ENCODE measurements at places on chromosomes 7 and 10.

- no peak for DNase-seq
Measured at GRCh38 chr7:142248166-142249160, 9.4 kb downstream of the PRSS58 start.

GRCh38 chr10:124339119-124340032 lies 79.3 kb downstream of the OAT start:
- no peak for DNase-seq

- DNase-seq, result peak; percentile 81
Measured at GRCh38 chr7:156764016-156764669, 123.6 kb downstream of the RNF32 start.

- DNase-seq, result peak; percentile 71
Measured at GRCh38 chr10:92848441-92849233, at the start of gene EXOC6. Gene EXOC6, plus strand, starts transcription at chr10:92848520. Its CDS starts 14 bp downstream, at chr10:92848534.

DNA sequence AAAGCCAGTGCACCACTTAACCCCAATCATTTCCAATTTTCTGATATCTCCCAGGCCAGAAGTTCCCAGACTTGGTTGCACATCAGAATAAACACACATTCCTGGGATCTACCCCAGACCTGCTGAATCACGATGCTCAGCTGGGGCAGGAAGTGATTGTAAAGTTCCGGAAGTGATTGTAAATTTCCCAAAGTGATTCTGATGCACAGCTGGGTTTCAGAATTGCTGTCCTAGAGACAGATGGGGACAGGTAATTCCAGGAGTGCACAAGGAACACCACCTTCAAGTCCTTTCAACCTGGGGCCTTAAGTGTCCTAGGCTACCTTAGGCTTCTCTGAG lies 104.2 kb upstream of the EEPD1 start:
- DNase-seq, result no peak

DNA sequence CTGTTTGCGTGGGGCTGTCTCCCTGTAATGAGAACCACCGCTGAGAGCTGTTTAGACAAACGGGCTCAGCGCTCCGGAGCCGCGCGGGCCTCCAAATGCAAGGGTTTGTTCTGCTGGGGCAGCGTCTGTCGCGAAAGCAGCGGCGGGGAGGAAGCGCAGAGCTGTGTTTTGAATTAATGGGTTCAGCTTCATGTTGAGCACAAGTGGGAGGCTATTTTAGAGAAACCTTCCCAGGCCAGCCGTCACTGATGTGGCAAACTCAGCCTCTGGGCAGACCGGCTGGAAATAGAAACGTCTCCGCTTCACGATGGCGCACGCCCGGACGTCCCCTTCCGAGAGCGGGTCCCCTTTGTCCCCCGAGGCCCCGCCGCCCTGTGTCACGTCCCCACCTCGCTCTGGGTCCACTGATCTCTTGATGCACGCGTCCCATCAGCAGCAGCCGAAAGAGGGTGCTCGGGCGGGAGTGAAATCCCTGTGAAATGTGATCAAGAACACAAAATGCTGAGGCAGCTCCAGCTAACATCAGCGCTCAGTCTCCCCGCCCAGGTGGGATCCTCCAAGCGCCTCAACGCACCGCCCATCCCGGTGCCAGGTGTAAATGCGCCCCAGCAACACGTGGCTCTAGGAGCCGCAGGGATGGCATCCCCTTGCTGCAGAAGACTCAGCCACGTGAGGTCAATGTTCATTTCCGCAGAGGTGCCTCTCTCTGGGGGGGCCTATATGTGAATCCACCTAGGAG lies 44.9 kb downstream of the BAMBI start:
- DNase-seq, result peak; percentile 37

DNA sequence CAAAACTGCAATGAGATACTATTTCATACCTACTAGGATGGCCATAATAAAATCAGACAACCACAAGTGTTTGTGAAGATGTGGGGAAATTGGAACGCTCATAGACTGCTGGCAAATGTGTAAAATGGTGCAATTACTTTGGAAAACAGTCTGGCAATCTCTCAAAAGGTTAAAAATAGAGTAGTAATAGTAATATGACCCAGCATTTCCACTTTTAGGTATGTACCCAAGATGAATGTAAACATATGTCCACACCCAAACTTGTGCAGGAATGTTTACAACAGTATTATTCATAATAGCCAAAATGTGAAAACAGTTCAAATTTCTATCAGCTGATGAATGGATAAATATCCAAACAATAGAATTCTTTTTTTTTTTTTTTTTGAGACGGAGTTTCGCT lies 731.6 kb upstream of the ANKRD30A start:
- DNase-seq, result no peak

DNA sequence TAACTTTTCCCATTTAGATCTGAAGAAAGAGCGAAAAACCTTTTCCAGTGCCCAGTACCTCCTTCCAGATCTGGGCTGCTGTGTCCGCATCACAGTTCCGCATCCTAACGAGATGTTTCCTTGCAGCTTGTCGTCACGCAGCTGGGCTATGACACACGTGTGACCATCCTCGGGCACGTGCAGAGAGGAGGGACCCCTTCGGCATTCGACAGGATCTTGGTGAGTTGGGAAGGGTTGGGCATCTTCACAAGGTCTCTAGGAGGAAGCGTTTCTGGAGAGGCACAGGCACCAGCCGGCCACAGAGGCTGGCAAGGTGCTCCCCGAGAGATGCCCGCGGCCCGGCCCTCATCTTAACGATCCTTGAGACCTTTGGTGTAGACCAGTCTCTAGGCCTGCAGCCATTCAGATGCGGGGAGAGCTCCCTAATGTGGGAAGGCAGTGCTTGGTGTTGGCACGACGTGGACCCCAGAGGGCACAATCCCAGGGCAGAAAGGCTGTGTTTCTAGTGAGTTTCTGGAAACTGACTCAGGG lies 41.3 kb downstream of the PFKP start:
- DNase-seq, result no peak

DNA sequence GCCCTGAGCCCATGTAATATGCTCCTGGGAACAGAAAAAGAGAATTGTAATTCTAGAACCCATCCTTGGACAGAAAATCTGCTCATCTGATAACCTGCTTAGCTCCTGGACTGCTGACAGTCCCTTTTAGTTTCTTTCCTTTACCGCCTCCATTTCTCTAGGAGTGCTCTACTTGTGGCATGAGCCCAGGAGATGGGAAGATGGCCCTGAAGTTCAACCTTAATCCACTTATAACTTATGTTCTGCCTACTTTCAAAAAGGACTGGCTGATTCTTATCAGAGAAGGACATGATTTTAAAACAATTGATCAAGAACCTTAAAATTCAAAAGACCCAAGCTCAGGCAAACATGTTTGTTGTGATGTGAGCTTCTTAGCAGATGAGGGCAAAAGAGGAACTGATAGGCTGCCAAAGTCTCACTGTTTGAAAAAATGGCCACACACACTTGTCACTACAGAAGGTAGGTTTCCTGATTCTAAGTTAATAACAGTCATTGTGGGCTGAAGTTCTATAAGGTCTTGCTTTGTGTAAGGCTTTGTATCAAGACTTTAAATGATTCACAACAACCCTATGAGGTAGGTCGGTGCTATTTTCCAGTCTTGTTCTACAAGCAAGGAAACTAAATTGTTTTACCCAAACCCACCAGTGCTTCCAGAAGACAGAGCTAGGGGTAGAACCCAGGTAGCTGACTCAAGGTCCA lies 94.3 kb upstream of the AFAP1L2 start:
- DNase-seq, result no peak

- no peak for DNase-seq
Measured at GRCh38 chr7:90668992-90669391, 72.9 kb downstream of the CDK14 start.

- DNase-seq, result no peak
Measured at GRCh38 chr7:127413962-127414361, 21.5 kb upstream of the ZNF800 start.

DNA sequence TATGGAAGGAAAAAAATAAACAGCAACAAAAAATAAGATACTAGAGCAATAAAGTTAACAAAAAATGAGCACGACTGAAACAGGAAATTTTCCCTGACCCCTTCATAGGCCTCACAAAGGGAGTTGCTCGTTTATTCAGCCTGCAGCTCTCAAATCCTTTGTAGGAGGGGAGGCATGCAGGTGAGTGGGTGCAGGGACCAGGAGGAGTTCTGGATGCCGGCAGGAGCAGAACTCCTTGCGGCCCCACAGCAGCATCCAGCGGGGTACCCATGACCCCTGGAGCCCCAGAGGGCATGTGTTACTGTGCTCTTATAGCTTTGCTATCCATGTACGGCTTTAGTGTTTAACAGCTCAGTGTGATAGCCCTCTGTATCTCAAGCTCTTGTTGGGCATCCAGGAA lies 5.8 kb downstream of the TAS2R39 start:
- DNase-seq, result no peak

DNA sequence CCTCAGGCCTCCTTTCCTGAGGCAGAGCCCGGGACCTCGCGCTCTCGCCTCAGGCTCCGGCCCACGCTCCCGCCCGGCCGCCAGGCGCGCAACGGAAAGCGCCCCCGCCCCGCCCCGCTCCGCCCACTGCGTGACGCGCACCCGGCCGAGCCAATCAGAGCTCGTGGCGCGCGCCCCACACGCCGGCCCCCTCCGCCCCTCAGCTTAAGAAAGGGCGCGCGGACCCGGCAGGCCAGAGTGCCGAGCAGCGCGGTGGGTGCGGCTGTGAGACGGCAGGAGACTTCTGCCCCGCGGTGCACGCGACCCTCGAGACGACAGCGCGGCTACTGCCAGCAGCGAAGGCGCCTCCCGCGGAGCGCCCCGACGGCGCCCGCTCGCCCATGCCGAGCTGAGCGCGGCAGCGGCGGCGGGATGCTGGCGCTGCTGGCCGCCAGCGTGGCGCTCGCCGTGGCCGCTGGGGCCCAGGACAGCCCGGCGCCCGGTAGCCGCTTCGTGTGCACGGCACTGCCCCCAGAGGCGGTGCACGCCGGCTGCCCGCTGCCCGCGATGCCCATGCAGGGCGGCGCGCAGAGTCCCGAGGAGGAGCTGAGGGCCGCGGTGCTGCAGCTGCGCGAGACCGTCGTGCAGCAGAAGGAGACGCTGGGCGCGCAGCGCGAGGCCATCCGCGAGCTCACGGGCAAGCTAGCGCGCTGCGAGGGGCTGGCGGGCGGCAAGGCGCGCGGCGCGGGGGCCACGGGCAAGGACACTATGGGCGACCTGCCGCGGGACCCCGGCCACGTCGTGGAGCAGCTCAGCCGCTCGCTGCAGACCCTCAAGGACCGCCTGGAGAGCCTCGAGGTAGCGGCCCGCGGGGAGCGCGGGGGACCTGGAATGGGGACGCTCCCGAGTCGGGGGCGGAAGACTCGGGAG lies at the start of gene NPTX2:
Gene NPTX2, plus strand, starts transcription at position 235 of the 909 bp plus-strand sequence. Its CDS starts 177 bp downstream, at position 412.
- peak; percentile 39 for DNase-seq

- no peak for DNase-seq
Measured at GRCh38 chr10:17214971-17215781, 12.9 kb upstream of the VIM start.

- peak; percentile 57 for DNase-seq
Measured at GRCh38 chr10:46018453-46019176, 11.8 kb downstream of the NCOA4 start.

- no peak for DNase-seq
Measured at GRCh38 chr10:130500261-130501000, 364.2 kb downstream of the GLRX3 start.

- no peak for DNase-seq
Measured at GRCh38 chr10:21230219-21230618, 295.3 kb downstream of the SKIDA1 start.

DNA sequence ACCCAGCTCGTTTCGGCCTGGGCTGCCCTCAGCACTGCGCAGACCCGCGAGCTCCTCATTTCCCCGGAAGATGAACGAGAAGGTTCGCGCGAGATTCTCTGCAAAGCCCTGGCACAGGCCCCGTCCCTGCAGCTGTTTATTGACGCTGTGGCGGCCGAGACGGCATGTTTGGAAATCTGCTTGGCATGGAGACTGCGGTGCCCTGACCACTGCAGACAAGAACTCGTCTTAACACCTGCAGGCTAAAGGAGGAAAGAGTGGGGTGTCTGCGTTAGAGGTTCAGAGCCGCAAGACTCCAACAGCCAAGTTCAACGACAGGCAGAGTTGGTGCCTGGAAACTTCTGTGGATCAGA lies 125.6 kb downstream of the DNAJB6 start:
- DNase-seq, result no peak

GRCh38 chr10:101155896-101156295 lies 24.8 kb downstream of the TLX1 start:
- no peak for DNase-seq

DNA sequence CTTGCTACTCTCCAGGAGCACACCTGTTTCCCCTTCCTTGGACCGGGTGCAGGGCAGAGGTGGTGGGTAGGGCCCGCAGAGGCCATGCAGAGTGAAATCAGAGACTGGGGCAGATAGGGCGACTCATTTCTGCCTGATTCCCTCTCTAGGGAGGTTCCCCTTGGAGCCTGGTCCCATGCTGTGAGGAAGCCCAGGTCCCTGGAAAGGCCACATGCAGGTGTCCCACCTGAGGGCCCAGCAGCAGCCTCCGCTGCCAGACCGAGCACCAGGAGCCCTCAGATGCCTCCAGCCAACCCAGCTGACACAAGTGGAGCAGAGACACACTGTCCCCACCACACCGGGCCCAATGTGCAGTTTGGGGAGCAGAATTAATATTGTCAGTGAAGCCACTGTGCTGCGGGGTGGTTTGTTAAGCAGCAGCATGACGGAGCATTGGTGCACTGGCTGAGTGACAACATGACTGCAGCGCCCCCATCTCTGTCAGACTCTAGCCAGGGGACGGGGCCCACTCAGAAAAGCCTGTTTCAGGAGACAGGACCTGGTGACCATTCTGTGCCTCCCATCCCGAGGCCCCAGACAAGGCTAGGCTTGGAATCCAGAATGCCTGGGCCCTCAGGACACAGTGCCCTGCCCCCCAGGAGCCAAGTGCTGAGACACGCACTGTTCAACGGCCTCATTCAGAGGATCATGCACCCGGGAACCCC lies 30.4 kb upstream of the RET start:
- DNase-seq, result no peak

GRCh38 chr7:76272851-76273497 lies 29.5 kb upstream of the HSPB1 start:
- no peak for DNase-seq

- no peak for DNase-seq
Measured at GRCh38 chr10:103493916-103494877, 692 bp downstream of the NEURL1 start.

GRCh38 chr10:132397036-132397541 lies at the start of gene PWWP2B:
Gene PWWP2B, plus strand, starts transcription at chr10:132397200. Its CDS starts 27 bp downstream, at chr10:132397227.
- DNase-seq, result no peak

GRCh38 chr7:145020454-145020853 lies 184.6 kb upstream of the TPK1 start:
- DNase-seq, result no peak

DNA sequence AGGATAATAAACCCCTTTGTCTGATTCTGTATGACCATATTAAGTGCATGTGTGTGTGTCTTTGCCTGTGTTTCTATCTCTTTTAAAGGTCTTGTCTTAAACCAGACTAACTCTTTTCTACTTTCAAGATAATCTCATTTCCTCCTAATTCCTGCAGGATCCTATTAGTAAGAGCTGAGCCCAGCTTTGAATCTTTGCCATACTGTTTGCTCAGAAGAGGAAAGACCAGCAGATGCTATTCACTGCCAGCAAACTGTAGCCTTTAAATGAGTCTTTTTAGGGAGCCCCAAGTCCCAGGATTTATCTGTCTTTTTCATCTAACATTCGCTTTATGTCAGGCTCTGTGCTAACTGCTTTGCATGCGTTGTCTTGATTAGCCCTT lies 2.9 kb downstream of the GPR158 start:
- peak; percentile 29 for DNase-seq

GRCh38 chr10:97895915-97896314 lies 46.3 kb downstream of the GOLGA7B start:
- DNase-seq, result no peak

GRCh38 chr10:90920986-90921666 lies at the start of gene ANKRD1:
Gene ANKRD1, minus strand, starts transcription at chr10:90921087. Its CDS starts 60 bp downstream, at chr10:90921027.
- no peak for DNase-seq

Data from pons (tissue), 1 donor.